CD8-positive, alpha-beta T cell (primary cell): ENCODE measurements at places on chromosomes 1 and 21. TPM values are rescaled to one million over a fixed set of nuclear protein-coding genes. Genes with fewer than 3 reads are reported as not detected.

Gene TAL1
- total RNA-seq: not detected

DNA sequence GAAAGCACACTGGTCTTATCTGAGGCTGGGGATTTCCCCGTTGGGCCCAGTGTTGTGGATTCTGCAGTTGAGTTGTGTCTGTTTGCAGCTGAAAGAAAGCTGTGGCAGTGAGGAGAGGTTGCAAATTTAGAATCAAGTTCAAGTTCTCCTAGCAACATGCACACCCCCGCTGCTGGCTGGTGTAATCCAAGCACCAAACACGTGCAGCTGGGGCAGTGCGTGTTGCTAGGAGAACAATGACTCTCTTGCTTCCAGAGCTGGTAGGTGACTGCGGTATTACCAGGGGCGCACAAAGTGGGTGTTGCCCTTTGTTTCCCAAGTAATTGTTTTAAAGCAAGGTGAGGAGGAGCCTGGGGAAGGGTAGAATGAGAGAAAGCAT, 91.5 kb downstream of the IER5 start:
- no peak for DNase-seq

DNA sequence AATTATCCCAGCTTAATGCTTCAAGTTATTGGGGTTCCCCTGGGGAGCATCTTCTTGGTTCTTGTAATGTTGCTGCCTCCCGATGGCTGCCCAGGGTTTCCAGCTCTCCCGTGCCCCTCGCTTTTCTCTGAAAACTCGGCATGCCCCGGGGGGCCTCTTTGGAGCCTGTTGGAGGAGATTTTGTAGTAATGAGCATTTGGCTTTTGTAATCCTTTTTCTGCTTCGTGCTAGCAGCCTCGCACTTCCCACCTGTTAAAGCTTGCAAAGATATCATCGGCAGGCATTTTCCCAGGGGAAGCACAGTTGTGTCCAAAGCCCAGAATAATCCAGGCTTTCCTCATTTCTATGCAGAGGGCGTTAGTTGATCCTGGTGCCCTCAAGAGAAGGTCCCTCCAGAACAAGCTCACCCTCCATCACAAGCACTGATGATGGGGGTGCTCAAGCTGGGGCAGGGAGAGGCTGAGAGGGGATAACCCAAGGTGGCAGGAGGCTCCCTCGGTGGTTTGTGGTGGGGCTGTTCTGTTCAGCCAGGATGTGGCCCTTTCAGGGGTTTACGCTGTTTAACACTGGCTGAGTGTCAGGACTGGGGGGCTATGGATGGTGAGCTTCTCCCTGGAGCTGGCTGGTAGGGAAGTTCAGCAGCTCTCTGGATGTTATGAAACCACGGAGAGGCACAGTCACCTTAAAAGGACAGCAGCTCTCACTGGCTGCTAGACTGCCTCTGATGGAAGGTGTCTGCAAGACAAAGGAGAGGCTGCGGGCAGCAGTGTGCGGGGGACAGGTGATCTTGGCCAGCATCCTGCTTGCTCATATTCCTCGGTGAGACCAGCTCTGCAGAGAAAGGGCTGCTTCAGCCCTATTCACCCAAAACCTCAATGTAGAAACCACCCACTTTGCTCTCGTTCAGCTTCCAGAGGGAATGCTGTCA, 477.1 kb upstream of the VAMP3 start:
- DNase-seq: peak; percentile 32

GRCh38 chr1:88462096-88462487, 222.0 kb upstream of the PKN2 start:
- no peak for DNase-seq

DNA sequence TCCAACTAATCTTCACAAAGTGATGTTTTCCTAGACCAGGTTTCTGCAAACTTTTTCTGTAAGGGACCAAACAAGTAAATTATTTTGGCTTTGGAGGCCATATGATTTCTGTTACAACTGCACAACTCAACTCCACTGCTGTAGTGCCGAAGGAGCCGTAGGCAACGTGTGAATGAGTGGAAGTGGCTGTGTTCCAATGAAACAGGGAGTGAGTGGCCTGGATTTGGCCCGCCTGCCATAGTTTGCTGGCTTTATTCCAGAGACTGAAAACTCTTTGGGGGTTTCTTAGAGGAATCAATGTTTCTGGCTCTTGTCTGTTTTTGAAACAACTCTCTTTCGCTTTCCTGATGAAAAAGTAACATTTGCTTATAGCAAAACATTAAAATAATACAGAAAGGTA, 12.6 kb upstream of the ACTL8 start:
- DNase-seq: no peak

Gene GJB4
- not detected for total RNA-seq

DNA sequence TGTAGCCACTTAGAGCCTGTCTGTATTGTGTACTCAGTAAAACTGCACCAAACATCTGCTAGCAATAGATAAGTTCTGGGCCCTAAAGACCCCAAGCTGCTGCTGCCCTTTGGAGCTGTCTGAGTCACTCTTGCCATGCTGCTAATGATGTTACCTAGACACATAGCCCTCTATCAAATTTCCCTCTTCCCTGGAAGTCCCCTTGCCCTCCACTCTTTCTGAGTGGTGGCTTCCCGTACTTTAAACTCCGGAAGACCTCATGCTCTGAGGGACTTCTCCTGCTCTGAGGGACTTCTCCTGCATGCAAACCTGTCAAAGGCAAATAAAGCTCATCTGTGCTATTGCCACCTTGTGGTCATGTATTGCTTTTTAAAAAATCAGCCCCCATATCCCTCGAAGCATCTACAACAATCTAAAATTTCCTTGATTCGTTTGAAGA, 34.0 kb downstream of the FH start:
- no peak for DNase-seq

Gene AGO4
- 5.4 TPM for total RNA-seq

DNA sequence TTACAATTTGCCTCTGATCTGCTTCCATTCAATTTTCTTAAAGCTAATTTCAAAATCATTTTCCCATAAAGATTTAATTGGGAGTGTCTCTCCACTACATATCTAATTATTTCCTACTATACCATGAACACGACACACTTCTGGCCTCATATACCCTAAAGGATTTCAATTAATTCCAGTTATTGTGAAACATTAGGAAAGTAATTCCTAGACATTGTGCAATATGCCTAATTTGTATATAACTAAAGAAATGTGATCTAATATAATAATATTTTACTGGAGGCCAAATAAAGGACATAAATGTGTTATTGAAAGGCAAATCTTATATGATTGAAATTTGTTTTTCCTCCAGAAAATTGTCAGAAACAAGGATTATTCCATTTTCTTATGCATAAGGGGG, 727.2 kb upstream of the ADGRL2 start:
- no peak for DNase-seq

DNA sequence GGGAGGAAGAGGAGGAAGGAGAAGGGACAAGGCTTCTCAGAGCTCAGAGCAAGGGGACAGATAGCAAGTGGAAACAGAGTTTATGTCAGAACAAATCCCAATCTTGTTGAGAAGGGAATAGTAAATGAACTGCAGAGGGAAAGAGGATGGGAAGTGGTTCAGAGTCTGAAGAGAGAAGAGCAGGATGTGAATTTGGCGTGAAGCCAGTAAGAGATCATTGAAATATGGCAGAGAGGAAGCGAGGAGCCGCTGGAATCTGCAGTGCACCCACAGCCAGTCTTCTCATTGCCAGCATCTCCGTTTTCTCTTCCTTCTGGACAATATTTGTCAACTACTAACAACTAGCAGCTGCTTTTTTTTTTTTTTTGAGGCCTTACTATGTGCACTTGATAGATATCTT, 19.1 kb downstream of the OLFML3 start:
- DNase-seq: no peak

DNA sequence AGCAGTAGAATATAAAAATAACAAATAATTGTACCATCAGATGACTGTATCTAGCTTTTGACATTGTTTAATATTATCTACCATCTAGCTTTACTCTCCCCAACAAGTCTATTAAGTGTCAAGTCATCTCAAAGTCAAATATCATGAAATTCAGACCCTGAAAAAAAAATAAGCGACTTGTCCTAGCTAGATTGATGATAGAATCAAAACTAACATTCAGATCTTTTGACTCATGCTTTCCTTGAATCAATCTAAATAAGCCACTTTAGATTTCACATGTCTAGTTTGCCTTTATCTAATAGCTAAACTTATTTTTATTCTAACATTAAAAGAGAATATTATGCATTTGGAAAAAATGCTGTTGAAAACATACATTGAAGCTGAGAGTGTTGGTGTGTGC, 35.4 kb downstream of the CRB1 start:
- no peak for DNase-seq

DNA sequence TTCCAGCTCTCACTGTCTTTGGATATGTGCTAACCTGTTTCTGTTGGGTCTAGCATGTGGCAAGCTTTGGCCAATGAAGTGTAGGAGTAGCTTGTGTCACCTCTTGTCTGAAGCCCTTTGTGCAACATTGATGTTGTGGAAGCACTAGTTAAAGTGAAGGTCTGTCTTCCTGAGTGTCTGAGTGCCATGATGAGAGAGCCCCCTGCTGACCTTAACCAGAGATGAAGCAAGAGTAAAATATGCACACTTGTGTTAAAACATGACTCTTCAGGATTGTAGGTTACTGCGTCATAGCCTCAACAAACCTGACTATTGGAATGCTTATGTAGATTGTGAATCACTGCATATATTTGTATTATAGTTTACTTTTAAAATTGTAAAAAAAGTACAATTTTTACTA, 103.7 kb downstream of the NCAM2 start:
- no peak for DNase-seq

DNA sequence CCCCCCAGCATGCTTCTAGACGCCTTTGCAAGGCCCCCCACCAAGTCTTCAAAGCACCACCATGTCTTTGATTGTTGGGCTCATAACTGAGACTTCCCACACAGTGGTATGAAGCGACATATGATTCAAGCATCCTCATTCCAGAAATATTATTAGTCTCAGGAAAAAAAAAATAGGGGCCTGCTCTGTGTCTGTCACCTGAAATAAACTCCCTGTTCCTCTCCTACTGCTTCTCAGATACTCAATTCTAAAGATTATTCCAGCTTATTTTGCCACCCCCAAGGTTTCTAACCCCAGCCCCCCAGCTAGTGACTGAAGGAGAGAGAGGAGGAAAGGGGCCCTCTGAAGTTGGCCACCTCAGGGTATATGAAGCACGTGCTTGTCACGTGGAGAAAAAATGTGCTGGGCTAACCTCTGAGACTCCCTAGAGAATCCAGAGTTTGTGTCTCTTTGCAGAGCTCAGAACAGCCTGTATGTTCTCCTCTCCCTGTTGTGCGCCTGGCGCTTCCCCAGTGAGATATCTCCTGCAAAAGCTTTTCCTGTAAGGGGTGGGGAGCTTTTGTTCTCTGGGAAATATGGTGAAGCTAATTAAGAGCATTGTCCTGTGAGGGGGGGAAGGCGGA, 35.9 kb upstream of the RASAL2 start:
- no peak for DNase-seq

DNA sequence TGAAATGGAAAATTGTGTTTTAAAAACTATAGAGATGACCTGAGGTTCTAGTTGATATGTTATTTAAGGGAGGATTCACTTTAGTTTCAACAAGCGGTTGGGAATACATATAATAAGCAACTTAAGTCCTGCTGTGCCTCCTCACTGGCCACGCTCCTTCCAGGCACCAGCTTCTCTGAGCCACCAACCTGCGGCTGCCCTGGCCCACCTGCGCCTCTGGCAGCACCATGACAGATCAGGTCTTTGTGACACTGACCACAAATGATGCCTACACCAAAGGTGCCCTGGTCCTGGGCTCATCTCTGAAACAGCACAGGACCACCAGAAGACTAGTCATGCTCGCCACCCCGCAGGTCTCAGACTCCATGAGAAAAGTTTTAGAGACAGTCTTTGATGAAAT, 7.0 kb upstream of the USP24 start:
- no peak for DNase-seq

DNA sequence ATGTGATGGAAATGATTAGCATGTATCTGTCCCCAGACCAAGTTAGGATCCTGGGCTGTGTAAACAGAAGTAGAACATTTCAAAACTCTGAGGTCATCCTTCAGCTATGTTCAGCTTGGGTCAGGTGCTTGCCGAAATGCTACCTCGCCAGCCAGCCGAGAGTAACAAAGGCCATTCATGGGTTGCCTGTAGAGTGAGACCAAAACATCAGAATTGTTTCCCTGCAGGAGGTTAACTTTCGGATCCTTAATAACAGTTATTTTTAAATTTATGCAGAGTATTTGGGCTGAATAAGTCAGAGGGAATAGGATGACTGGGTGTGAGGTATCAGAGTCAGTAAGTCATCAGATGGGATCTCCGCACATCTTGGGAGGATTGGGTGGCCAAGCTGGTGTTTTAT, 35.6 kb downstream of the SMYD2 start:
- no peak for DNase-seq

Gene USP25
- 49.8 TPM for total RNA-seq

- DNase-seq: no peak
Observed at GRCh38 chr1:101285922-101286570, 49.2 kb downstream of the S1PR1 start.

Gene PDE9A
- total RNA-seq: 11.2 TPM

DNA sequence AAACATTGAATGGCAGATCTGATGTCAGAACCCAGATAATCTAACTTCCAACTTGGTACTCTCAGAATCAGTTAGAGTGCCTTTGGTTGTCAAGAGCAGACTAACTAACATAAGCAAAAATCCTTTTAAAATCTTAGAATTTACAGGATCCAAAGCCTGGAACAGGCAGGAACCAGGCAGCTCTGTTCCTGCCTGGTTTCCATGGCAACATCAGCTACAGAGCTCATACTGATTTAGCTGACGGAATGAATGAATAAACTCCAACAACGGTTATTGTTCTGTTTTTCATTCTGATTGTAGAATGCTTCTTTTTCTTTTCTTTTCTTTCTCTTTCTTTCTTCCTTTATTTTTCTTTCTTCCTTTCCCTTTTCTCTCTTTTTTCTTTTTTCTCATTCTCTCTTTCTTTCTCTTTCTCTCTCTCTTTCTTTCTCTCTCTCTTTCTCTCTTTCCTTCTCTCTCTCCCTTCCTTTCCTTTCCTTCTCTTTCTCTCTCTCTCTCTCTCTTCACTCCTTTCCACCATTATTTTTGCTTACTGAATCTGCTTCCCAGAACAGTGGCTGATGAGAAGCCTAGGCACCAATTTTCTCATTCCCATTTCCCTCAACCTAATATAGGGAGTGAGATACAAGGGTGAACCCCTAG, 121.6 kb downstream of the RGS7 start:
- no peak for DNase-seq

DNA sequence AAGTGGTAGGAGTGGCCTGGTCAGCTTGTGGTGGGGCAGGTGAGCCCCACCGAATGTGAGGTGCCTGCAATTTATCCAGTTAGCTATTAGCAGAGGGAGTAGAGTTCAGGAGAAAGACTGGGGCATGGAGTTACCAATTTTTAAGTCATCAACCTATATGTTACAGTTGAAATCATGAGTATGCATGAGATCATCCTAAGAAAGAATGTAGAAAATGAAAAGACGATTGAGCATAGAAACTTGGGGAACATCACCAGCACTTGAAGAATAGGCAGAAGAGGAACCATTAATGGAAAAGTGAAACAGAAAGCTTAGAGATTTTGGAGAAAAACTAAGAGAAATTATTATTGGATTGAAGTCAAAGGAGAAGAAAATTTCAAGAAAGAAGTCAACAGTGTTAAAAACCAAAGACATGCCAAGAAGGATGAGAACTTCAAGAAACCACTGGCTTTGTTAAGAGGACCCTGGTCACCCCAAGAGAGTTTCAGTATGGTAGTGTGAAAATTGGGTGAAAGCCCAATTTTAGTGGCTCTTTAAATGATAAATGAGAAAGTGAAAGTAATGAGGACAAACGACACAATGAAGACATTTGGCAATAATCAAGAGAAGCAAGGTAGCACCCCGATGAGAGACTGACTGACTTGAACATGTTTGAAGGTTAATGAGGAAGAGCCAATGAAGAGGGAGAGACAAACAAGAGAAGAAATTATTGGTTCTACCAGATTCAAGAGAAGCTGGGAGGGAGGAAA, 36.7 kb downstream of the DNASE2B start:
- no peak for DNase-seq
